ENCODE measurements at places on chromosomes 16 and 17.

DNA sequence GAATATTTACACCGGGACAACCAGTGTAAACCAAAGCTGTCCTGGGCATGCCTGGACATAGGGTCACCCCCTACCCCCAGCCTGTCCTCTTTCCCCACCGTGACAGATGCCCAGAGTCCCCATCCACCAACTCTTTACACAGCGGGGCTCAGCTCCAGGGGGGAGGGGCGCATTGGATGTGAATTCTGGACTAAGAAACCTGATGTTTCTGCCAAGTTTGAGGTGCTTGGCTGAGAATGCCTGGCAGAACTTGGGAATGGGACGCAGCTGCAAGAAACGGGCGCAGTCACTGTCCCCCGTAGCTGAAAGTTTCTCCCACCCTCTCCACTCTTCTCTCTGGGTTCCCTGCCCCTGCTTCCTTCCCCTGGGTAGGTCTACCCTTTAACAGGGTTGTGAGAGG, 68.0 kb upstream of the CDC42EP4 start:
- DNase-seq: no peak

- no peak for DNase-seq
Measured at GRCh38 chr16:14452066-14452465, 178.0 kb downstream of the PARN start.

DNA sequence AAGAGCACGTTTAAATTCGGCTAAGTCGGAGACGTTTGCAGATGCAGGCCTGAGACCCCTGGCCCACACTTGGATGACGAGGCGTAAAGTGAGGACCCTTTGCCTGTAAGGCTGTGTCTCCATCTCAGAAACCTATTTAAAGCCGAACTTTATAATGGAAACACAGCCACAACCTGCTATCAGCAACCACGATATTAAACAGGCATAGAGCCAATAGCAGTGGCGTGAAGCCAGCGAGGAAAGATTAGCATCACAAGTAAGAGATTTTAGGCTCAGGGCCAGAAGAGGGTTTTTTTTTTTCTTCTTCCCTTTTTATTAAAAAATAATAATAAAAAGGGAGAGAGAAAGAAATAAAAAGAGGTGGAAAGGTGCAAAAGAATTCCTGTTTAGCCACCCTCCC, 111.3 kb upstream of the NOL11 start:
- DNase-seq: no peak

DNA sequence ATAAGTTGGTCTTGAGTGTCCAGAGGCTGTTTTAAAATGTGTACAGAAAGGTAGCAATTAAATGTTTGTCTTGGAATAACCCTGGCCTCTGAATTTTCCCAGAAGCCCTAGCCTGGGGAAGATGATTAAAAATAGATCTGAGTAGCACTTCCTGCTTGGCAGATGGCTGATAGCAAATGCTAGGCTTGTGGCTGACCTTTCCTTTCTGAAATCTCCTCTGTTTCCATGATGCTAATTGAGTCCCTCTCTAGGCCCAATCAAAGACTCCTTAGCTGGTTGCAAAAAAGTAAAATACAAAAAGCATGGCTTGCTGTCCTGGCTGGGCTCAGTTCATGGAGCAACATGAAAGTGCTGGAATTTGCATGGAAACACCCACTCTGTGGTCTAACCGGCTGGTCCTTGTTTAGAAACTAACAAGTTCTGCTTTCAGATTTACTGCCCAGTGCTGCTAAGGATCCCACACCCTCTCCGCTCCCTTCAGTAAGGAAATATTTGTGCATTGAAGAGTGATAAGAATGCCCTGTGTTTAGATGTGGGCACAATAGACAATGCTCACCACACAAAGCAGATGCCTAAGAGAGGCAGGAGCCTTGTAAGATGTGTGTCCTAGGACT, 40.8 kb downstream of the YPEL2 start:
- DNase-seq: no peak

DNA sequence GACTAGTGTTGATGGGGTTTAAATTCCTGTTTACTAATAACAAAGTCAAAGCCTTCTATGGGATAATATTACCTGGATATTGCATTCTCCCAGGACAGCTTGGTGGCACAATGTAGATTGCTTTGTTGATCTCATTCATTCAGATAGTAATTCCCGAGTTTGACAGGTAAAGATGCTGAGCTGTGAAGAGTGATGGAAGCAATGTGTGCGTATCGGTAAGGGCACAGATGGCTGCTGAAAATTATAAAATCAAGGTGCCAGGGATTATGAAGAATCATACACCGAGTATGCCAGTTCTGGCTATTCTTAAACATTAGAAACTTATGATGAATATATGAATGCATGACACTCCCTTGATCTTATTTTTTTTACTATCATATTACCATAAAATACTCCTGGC, 100.6 kb upstream of the CNTNAP4 start:
- no peak for DNase-seq

DNA sequence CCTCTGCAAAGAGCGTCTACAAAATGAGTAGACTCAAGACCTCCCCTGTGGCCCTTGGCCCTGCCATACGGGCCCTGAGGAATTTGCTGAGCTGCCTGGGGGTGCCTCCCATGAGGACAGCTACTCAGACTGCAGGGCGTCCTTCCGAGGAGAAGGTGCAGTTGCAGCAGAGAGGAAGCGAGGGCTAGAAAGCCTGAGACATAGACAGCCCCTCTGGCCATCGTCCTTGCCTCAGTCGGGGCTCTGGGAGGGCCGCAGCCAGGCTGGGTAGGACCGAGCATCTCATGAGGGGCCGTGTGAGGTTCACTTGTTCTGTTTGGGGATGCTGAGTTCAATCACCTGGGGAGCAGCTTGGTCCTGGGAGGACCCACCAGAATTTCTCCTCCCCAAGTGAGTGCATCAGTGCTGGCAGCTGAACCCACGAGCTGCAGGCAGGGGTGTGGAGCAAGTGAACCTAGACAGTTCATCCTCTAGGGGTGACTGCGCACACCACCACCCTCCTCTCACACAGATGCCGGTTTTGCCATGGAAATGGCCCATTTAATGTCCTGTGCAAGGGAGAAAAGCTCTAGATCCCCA, 20.3 kb downstream of the RAB11FIP4 start:
- DNase-seq: no peak

DNA sequence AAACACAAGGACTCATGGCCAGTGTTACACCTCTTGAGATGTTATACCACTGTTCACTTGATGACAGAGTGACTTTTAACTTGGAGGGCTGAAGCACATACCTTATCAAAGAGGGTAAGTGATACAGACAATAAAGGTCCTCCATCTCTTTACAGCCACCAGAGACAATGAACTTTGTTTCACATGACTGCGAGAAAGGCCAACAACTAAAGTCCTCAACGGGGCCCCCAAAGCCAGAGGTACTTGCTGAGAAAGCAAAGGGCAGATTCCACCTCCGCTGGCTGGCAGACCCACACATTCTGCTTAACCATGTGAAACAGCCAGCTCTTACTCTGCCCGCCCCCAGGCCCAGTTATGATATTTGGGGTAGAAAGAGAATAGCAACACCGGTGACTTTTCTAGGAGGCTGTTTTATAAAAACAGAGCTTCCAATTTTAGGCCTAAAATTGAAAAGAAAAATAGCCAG, 21.4 kb downstream of the DCUN1D3 start:
- no peak for DNase-seq

DNA sequence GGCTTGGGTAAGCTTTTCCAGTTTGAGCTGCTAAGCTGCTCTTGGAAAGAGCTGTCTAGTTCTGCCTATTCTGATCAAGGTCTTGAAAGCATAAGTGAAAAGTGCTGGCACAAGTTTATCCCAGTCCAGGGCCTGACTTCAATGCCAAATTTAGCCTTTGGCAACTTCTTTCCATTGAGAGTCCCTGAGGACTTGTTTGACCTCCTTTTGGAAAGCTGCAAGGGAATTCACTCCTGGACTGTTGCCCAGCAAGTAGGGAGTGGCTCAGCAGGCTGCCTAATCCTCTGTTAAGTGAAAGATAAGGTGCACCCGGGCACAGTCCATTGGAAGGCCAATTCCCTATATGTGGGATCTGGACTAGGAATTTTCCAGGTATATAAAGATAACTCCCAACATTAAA, 16.0 kb upstream of the TANC2 start:
- no peak for DNase-seq

DNA sequence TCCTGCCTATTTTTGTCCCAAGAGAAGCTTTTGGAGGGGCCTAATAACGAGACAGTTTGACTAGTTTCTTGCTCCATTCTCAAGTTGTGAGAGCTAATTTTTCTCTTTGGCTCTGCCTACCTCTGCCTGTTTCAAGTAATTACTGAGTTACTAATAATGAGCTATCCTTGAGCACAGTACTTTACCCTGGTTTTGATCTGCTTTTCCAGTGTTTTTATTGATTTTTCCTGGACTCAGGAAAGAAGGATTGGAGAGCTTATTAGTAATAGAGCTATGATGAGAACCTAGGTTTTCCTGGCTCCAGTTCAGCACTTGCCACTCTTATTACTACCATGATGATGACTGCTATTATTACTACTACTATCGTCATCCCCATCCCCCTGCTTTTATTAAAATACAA, 106.7 kb downstream of the HS3ST3B1 start:
- no peak for DNase-seq

DNA sequence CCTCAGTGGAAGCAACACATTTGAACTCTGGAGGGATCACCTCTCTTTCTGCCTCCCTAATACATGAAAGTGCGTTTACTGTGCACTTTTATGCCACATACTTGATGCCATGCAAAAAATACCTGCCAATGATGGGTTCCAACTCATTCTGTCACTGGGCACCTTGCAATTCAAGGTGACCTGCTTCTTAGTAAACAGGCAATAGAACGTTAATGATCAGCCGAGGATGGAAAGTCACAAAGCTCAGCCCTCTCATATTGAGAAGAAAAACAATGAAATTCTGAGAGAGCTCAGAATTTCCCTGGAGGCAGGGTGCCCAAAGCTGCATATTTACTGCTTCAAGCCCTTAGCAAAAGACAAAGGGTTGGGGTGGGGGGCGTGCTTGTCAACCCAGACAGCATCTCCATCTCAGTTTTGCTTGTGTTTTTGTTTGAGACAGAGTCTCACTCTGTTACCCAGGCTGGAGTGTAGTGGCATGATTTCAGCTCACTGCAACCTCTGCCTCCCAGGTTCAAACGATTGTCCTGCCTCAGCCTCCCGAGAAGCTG, 23.2 kb downstream of the LITAF start:
- no peak for DNase-seq

DNA sequence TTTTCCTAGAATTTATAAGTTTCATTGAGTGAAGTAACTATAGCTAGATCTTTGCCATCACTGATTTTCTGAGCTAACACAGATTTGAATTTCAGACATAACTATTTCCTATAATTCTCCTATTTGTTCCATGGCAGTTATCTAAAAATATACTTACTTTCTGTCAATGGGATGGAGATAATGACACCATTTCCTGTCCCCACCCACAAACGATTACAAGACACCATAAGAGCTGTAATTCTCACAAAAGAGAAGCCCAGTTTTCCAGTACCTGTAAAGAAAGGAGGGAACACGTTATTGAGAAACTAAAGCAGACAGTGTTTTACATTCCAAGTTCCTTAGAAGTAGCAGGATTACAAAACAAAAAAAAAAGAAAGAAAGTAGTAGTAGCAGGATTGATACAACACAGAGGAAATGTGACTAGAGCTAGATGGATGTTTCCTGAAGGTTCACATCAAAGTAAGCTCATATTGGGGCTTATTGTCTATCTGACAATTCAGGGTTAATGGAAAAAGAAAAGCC, 110.9 kb upstream of the TOB1 start:
- DNase-seq: no peak

All from activated T-cell treated with anti-CD3 and anti-CD28 coated beads for 4 hours (primary cell).